ENCODE measurements at places on chromosomes 2 and 18.

- DNase-seq, result no peak
- H3K27me3 ChIP-seq, result peaks cover 7% of the 10 kb centered on the region
- no peak overlapping the region for H3K27ac ChIP-seq
- peaks cover 5% of the 10 kb centered on the region for H3K4me1 ChIP-seq
- H3K4me3 ChIP-seq, result no peak overlapping the region
- H3K36me3 ChIP-seq, result no peaks in the 10 kb centered on the region
Observed at GRCh38 chr2:241001413-241002274, 3.2 kb downstream of the SNED1 start.

DNA sequence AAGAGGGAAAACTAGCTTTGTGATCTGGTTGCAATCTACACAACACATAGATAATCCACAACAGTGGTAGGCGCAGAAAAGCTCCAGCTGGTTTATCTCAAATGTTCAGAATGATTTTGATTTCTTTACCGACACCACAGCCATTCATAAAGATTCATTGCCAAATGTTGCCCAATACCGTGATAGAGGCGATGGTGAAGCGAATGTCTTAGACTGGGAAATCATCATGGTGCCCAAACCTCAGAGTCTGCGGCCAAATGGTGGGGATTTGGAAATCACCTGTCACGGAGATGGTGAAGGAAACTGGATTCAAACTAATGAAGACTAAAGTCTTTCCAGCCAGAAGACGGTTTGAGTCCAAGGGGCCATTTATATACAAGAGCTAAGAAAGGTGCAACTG, 48.5 kb upstream of the CCDC150 start:
- DNase-seq, result no peak
- H3K27ac ChIP-seq, result no peak overlapping the region
- H3K4me3 ChIP-seq, result no peak overlapping the region
- H3K27me3 ChIP-seq, result peaks cover 70% of the 10 kb centered on the region

DNA sequence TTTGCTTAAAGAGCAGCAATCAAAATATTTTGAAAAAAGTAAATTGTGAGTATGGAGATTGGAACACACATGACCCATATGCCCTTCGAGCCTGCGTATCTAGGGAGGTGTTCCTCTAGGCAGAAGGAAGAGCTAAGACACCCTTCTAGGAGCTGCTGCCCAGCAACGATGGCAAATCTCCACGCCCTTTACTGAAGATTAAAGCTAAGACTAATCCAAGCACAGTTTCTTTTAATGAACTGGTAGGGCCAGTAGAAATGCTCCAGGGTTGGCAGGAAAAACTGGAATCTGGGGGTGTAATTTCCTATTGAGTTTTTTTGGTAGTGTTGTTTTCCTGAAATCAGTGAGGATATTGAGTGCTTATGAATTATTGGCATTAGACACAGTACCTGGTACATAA, 712 bp upstream of the SERPINB13 start:
- no peaks in the 10 kb centered on the region for H3K27me3 ChIP-seq
- no peaks in the 10 kb centered on the region for H3K4me1 ChIP-seq
- no peaks in the 10 kb centered on the region for H3K36me3 ChIP-seq
- no peak overlapping the region for H3K4me3 ChIP-seq
- H3K27ac ChIP-seq, result no peak overlapping the region

- peaks cover 41% of the 10 kb centered on the region for H3K4me1 ChIP-seq
- DNase-seq, result peak; percentile 37
- no peak overlapping the region for H3K4me3 ChIP-seq
- H3K27ac ChIP-seq, result peak overlapping the region; percentile 71
- H3K36me3 ChIP-seq, result no peaks in the 10 kb centered on the region
Observed at GRCh38 chr2:26721115-26722032, 28.9 kb downstream of the KCNK3 start.

- H3K27me3 ChIP-seq, result no peaks in the 10 kb centered on the region
- H3K4me3 ChIP-seq, result no peak overlapping the region
- H3K27ac ChIP-seq, result no peak overlapping the region
- peaks cover 28% of the 10 kb centered on the region for H3K4me1 ChIP-seq
- no peak for DNase-seq
Observed at GRCh38 chr2:97660044-97660774, 3.6 kb downstream of the ACTR1B start.
